NCI-H524 treated with DMSO at 0.1 percent for 48 hours (cell line): ENCODE measurements at places on chromosomes 2 and 18.

- DNase-seq: no peak
These were observed 23.2 kb upstream of the ZNF516 start for GRCh38 chr18:76518123-76518859.

DNA sequence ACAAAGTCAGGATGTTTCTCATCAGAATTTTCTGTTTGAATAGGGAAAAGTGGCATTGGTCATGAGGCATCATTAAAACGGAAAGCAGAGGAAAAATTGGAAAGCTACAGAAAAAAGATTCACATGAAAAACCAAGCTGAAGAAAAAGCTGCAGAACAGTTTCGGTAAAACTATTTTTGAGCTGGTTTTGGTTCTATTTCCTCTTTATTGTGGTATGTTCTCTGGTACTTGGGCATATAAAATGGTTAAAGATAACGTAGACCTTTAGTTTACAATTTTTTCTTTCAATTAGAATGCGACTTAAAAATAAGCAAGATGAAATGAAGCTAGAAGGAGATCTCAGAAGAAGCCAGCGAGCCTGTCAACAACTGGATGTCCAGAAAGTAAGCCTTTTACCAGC lies 7.6 kb downstream of the GPATCH11 start:
- no peak for DNase-seq

GRCh38 chr2:9336241-9336575 lies 87.1 kb downstream of the ITGB1BP1 start:
- DNase-seq: peak; percentile 95

- no peak for DNase-seq
These were observed 1098.0 kb upstream of the ZEB2 start for GRCh38 chr2:145617906-145618305.

DNA sequence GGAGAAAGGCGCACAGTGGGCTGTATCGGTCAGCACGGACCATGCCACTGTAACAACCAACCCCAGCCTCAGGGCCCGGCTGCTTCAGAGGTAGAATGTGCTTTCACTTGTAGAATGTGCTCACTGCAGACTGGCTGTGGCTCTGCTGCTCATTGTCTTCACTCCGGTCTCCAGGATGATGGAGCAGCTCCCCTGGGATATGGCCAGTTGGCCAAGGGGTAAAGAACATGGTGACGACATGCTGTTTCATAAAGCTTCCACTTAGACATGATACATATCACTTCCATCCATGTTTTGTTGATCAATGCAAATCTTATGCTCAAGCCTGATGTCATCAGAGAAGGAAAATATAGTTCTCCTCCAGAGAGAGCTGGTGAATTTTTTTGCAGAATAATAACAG lies 127.7 kb downstream of the SMAD2 start:
- no peak for DNase-seq

DNA sequence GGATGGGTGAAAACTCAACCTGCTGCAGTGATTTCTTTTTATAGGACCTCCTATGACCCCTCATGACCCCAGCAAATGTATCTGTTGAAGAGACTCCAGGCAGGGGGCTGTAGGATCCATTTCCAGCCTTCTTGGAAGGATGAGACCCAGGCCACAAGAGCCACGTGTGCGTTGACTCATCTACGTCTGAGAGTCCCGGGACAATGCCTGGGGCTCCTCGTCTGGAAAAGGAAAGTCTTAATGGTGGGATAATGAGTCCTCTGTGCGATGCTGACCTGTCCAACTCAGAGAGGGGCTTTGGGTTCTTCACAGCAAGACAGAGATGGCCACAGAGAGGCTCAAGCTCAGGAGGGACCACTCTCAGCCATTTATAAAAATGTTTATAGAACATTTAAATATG lies 80.8 kb downstream of the SMIM21 start:
- DNase-seq: no peak

DNA sequence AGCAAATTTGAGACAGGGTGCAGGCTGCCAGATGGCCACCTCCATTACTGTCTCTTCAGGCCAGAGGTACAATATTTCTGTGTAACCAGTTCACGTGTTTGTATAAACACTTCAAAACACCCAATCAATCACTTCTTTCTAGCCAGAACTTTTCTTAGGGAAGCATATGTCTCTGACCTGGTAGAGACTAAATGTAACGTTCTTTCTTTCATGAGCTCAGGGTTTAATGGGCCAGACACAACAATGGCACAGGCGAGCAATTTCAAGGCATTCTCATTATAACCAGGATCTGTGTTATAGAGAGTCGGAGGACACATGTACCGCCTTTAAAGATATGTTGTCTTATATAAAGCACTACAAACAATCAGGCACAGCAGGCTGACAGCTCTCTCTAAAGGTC lies 1846.4 kb upstream of the PIK3C3 start:
- no peak for DNase-seq

DNA sequence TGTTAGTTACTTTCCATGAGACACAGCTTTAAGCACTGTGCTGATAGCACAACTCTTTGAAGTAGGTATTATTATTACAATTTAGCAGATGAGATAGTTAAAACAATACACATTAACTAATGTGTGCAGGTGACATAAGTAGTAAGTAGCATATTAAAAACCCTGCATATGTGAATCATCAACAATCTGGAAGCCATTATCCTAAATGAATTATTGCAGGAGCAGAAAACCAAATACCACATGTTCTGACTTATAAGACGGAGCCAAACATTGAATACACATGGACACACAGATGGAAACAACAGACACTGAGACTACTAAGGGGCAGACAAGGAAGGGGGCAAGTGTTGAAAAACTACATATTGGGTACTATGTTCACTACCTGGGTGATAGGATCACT lies 300.3 kb upstream of the GULP1 start:
- DNase-seq: no peak

DNA sequence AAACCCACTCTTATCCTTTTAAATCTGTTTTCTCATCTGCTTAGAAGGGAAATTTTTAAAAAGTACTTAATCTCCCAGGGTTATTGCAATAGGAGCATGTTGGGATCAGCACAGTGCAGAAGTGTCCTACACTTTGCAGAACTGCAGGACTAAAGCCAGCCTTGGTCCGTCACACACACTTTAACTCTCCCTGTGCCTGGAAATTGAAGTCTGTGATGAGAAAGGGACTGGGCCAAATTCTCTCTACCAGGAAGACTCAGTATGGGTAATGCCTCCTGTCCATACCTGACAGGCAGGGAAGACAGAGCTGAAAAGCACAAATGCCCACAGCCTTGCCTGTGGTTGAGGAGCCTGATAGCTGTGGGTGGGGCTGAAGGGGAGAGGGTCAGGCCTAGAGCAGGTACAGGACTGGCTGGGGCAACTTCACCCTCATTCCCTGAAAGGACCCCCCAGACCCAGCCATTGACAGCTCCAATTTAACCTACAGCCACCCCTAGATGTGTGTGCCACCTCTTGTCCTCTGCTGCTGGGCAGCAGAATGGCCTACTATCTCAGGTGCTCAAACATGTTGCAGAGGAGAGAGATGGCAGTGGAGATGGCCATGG lies 377.2 kb upstream of the KLHL29 start:
- no peak for DNase-seq

DNA sequence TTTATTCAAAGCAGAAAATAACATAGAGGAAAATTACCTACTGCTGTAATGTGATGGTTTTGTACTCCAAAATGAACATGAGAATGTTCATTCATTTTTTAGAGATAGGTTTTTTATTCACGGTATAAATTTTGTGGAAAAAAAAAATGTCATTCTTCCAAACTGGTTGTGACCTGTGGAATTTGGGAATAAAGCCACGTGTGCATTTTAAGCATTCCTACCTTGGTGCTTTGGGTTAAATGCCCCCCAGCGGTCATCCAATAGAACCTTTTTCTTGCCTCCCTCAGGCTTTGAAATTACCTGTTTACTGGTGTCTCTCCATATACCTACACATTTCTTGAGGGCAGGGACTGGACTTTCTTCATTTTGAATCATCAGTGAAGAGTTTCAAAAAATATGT lies 740.7 kb downstream of the DPP10 start:
- no peak for DNase-seq

DNA sequence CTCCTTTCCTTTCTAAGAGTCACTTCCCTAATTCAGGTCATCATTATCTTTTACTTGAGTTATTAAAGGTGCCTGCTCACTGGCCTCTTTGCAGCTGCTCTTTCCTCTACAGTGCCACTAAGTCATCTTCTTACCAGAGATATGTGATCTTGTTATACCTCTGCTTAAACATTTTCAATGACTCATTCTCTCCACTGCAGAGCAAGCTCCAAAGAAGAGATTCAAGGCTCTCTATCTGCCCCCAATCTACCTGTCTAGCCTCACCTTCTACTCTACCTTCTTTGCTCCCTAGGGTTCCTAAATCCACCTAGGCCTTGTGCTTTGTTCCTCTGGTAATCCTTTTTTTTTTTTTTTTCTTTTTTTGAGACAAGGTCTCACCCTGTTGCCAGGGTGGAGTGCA lies 3.1 kb downstream of the ARHGEF33 start:
- no peak for DNase-seq

- DNase-seq: no peak
These were observed 454.5 kb downstream of the XIRP2 start for GRCh38 chr2:167342769-167343168.

DNA sequence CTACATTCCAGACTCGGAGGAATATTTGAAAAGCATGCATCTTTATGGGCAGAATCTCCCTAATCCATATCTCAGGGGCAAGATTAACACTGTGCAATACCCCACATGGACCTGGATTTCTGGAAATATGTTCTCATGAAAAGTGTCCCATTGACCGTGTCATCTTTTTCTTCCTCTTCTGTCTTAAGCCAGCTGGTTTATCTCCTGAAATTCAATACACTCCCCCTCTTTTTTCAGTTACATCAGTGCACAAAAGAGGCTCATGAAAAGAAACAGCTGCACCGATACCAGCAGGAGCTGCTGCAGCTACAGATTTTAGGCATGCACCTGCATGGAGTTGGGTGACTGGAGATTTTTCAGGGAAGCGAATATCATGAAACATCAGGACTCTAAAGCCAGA lies 117.2 kb downstream of the SLC4A3 start:
- DNase-seq: peak; percentile 29

GRCh38 chr2:201357221-201357620 lies at the start of gene FLACC1:
Gene FLACC1, minus strand, starts transcription at chr2:201357345. Its CDS starts 5,941 bp downstream, at chr2:201351404.
- no peak for DNase-seq

- DNase-seq: no peak
These were observed 24.5 kb upstream of the PEX13 start for GRCh38 chr2:60992985-60993392.

- DNase-seq: no peak
These were observed 993 bp downstream of the RBMS1 start for GRCh38 chr2:160492401-160493226.

DNA sequence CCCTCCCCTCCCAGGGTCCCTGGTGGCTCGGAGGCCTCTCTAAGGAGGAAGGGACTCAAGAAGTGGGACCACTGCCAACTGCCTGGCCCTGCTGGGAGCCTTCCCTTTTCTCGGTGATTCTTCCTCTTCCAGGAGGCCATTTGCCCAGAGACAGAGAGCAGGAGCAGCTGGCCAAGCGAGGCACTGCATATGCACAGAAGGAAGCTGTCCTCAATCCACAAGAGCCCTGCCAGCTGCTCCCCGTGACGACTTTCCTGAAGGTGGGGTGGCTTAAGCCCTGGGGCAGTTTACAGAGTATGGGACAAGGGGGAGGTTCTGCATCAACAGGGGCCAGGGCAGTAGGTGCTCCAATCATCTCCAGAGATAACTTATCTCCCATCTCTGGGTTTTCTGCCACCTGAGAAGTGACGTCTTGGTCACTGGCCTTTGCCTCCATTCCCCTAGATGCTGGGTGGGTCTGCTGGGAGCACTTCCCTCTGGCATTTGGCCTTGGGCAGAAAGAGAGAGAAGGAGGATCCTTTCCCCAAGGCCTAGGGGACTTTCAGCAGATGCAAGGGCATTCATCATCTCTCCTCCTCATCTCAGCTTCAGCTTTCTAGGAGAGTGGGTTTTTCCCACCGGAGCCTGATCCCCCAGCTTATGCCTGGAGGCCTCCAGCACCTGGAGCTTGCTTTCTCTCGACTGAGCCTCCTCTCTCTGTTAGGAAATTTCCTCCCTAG lies 28.5 kb downstream of the CIB4 start:
- DNase-seq: peak; percentile 91

DNA sequence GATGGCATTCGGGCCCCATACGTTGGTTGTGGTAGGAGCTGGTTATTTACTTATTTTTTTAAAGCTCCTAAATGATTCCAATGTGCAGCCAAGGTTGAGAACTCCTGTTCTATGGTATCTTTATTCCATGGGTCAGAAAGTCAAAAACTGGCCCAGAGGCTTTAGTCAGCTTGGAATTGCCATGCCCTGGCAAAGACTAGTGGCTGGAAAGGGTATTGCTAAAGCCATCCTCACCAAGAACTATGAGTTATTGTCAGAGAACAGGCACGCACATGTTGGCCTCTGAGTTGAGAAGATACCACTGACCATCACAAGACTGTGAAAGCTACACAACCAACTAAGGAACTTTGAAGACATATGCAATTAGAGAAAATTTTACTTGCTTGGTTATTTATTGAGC lies 47.9 kb upstream of the ACMSD start:
- no peak for DNase-seq

DNA sequence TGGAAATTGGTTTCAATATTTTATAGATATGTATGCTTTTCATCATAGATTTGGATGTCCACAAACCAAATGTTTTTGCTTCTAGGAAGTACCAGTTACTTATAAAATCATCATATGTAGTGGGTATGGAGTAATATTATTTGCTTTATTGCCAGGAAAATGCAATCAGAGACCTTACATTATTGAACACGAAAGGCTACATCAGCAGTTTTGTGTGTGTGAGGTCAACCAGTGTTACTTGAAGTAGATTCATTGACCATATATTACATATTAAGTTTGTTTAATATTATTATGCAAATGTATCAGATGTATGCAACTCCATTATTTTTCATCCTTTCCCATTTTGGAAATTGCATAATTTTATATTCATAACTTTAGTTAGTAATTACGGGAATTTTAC lies 219.1 kb upstream of the MMADHC start:
- no peak for DNase-seq

DNA sequence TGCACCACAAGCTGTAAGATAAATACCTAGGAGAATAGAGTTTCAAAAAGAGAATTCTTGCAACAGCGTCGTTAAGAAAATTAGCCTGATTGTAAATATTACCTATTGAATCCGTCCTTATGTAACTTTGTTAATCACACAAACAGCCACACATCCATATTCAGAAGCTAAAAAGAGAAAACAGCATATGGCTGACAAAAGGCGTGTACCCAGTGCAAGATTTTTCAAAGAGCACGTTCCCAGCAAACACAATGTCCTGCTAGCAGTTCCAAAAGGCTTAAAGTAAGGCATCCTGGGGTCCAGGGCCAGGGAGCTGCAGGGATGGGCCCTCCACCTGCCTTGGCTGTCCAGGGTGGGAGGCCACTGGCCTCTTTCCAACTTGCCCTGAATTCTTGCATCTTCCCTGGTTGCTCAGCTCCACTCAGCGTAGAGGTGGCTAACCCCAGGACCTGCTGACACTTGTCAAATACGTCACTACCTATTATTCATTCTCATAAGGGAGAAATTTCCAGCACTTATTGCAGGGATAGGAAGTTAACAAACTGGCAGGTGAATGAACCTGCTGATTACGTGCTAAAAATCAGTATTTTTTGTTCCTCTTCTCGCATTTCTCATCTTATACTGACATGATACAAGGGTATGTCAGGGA lies 102.1 kb upstream of the NEDD4L start:
- no peak for DNase-seq
